ENCODE measurements at places on chromosomes 16 and 17. TPM values are rescaled to one million over a fixed set of nuclear protein-coding genes. Genes with fewer than 3 reads are reported as not detected.

DNA sequence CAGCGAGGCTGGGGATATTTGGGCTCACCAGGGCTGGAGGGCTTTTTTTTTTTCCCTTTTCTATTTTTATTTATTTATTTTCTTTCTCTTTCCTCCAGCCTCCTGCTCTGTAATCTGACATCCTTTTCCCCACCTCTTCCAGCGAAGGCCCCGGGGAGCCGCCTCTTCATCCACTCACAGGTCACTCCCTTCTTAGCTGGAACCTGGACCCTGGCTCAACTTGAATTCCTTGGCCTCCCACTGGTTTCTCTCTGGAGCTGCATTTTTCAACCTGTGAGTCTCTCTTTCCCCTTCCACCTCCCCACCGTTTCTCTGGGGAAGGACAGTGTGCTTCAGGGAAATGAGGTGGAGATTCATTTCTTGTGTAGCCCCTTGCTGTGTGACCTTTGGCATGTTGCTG is 82.0 kb downstream of the MRM1 start:
- H3K27me3 ChIP-seq, result peaks cover 35% of the 10 kb centered on the region
- no peak overlapping the region for H3K27ac ChIP-seq
- no peaks in the 10 kb centered on the region for H3K36me3 ChIP-seq
- no peak overlapping the region for H3K4me3 ChIP-seq

DNA sequence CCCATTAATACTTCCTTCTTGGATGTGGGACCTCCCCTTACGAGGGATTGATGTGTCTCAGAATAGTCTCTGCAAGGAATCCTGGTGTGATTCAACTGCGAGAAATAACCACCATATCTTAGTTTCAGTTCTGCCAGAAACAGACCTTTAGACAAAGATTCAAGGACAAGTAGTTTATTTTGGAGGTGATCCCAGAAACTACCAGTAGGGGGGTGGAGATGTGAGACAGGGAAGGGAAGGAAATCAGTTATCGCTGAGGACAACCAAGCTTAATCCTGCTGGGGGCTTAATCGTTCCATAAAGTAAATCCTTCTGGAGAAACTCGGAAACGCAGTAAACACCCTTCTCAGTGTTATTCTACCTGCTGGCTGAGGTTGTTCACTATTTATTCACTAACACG is 5.0 kb upstream of the SDR42E1 start:
- no peak overlapping the region for H3K4me3 ChIP-seq
- H3K27me3 ChIP-seq, result no peaks in the 10 kb centered on the region
- no peaks in the 10 kb centered on the region for H3K4me1 ChIP-seq

DNA sequence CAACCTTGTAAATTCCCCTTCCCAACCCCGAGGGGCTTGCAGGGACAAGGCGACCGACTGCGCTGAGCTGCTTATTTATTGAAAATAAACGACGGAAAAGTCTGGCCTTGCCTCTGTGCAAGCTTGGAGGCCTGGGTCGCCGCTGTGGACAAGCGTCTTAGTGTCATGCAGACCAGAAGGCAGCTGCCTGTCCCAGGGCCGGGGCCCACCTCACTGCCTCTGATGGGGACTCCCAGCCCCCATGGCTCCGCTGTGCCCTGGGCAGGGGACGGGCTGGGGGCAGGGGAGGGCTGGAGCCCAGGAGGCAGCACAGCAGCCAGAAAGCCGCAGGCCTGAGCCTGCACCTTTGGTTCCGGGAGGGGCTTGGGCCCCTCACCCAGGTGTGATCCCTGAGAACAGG is 20.7 kb downstream of the RABEP2 start:
- DNase-seq, result no peak
- no peaks in the 10 kb centered on the region for H3K27me3 ChIP-seq
- peaks cover 55% of the 10 kb centered on the region for H3K36me3 ChIP-seq
- H3K4me1 ChIP-seq, result no peaks in the 10 kb centered on the region

- no peak overlapping the region for H3K4me3 ChIP-seq
- H3K27me3 ChIP-seq, result peaks cover 22% of the 10 kb centered on the region
- no peaks in the 10 kb centered on the region for H3K4me1 ChIP-seq
Observed at GRCh38 chr16:85882181-85882810, 16.7 kb upstream of the IRF8 start.

DNA sequence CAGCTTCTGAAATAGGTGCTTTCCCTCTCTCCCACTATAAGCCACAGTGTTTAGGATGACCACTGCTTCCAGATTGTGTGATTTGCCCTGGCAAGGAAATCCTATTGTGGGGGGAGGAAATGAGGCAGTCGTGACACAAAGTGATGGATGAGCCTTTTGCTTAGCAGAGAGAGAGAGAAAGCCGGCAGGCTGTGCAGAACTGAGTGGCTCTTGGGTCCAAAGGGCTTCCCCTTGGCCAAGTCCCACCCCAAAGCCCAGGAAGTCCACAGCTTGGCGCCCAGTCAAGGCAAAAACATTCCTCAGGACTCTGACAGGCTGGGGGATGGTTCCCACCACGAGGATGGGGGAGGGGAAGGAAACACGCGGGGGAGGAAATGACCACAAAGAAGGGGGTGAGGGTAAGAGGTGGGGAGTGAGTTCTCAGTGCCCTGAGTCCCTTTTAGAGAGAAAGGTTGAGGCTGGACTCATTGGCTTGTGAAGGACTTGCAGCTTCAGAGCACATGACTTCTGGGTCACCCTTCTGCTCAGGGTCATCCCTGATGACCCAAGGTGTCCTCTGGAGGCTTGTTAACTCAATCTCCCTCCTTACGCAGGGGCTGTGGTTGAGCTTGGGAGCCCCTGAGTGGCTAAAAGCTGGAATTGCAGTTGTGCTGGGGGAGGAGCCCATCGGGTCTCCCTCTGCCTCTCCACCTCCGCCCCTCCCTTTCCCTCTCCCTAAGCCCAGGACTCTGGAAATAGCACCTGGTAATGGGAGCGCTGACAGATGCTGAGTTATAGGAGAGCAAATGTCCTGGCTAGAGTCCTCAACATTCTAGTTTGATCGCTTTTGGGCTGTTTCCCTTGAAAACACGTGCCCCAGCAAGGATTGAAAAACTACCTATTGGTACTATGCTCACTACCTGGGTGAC is 10.3 kb upstream of the MSL1 start:
- H3K27ac ChIP-seq, result peak overlapping the region; percentile 98
- DNase-seq, result peak; percentile 97

- H3K4me3 ChIP-seq, result no peak overlapping the region
- DNase-seq, result no peak
- no peak overlapping the region for H3K27ac ChIP-seq
- peaks cover 11% of the 10 kb centered on the region for H3K36me3 ChIP-seq
Observed at GRCh38 chr17:77478899-77479298, 338.1 kb downstream of the SEC14L1 start.

DNA sequence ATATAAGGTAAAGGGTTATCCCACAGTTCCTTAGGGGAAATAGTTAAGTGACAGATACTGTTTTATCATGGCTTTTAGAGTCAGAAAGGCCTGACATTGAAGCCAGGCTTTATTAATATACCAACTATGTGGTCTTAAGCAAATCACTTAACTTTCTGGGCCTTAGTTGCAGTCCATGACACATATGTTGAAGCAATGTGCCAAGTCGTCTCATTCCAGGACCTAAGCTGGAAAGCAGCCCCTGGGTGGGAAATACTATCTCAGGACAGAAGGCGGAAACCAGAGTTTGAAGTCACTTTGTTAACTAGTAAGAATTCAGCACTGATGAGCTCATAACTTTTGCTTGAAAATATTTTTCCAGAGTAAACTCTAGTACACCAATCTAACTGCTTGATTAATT is 80.0 kb downstream of the USP32 start:
- no peak overlapping the region for H3K4me3 ChIP-seq
- no peak overlapping the region for H3K27ac ChIP-seq
- peaks cover 9% of the 10 kb centered on the region for H3K4me1 ChIP-seq

GRCh38 chr16:78405833-78406232 is 306.4 kb downstream of the WWOX start:
- no peaks in the 10 kb centered on the region for H3K36me3 ChIP-seq
- no peaks in the 10 kb centered on the region for H3K27me3 ChIP-seq
- H3K4me3 ChIP-seq, result no peak overlapping the region
- no peak for DNase-seq

- H3K4me3 ChIP-seq, result peak overlapping the region; percentile 85
- no peaks in the 10 kb centered on the region for H3K36me3 ChIP-seq
- H3K27me3 ChIP-seq, result no peaks in the 10 kb centered on the region
- H3K4me1 ChIP-seq, result peaks cover 8% of the 10 kb centered on the region
Observed at GRCh38 chr17:19239544-19239943, 2.4 kb downstream of the EPN2 start.

DNA sequence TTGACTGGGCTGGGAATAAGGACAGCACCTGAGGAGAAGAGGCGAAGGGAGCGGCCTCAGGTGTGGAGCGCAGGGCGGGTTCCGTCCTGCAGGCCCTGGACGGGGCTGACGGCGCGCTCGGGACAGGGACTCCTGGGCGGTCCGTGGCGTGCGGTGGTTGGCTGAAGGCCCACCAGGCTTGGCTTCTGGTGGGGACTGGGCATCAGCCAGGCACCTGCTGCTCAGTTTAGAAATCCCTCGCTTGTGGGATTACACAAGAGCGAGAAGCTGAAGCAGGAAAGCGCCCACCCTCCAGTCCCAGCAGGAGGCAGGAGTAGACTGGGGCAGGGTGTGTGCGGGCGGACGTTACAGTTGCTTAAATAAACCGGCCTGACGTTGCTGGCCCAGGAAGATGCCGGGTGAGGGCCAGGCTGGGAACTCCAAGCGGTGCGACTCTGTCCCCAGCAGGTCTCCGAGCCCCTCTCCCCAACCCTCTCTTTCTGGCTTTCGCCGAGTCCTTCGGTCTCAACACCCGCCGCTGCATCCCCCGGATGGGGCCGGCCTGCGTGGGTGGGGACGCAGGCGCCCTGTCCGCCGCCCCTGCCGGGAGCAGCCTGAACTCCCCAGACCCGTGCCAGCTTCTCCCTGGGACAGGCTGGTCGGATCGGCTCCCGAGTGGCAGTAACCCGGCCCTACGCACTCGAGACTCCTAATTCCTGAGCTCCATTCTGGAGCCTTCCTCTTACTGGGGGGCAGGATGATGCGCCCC is 639 bp downstream of the MIF4GD start:
- H3K27me3 ChIP-seq, result no peaks in the 10 kb centered on the region
- H3K27ac ChIP-seq, result peak overlapping the region; percentile 97
- peak overlapping the region; percentile 92 for H3K4me3 ChIP-seq
- H3K36me3 ChIP-seq, result peaks cover 5% of the 10 kb centered on the region
- DNase-seq, result peak; percentile 65

DNA sequence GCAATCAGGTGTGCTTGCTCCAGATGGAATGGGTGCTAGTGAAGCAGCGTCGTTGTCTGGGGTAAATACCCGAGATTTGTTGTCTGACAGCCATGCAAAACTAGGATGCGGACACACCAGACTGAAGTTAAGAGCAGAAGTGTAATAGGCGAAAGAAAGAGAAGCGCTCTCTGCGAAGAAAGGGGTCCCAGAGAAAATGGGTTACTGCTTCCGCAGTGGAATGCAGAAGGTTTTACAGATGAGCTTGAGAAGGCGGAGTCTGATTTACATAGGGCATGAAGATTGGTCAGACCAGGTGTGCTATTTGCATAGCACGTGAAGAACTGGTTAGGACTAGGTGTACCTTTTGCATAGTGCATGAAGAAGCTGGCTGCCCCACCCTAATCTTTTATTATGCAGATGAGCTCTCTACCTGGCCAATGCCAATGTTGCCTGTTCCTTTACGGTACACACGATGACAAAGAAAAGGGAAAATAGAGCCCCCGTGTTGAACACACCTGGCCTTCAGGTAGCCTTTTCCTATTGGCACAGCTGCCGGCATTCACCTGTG is 32.0 kb upstream of the SNN start:
- no peak for DNase-seq
- H3K4me1 ChIP-seq, result peaks cover 7% of the 10 kb centered on the region
- no peaks in the 10 kb centered on the region for H3K27me3 ChIP-seq
- H3K4me3 ChIP-seq, result no peak overlapping the region
- H3K27ac ChIP-seq, result no peak overlapping the region
- H3K36me3 ChIP-seq, result no peaks in the 10 kb centered on the region

- no peaks in the 10 kb centered on the region for H3K4me1 ChIP-seq
- H3K27me3 ChIP-seq, result no peaks in the 10 kb centered on the region
- no peak overlapping the region for H3K27ac ChIP-seq
- no peak for DNase-seq
- H3K36me3 ChIP-seq, result peaks cover 100% of the 10 kb centered on the region
Observed at GRCh38 chr17:80349151-80349651, 65.8 kb upstream of the ENDOV start.

DNA sequence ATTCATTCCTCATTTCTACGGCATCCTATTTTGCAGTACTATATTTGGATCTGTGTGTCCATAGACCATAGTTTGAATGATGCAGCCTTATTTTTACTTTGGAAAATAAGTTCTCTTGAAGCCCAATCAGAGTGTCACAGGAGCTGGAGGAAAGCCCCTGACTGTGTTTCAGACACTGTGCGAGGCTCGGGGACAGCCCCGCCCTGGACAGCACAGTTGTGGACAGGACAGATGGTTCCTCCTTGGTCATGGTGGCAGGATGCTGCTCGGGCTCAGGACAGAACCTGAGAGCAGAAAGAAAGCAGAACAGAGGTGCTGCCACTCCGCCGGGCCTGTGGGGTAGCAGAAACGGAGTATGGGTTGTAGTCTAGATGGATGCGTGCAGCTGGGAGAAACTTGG is 22.9 kb downstream of the BANP start:
- no peaks in the 10 kb centered on the region for H3K27me3 ChIP-seq
- no peaks in the 10 kb centered on the region for H3K36me3 ChIP-seq
- H3K4me1 ChIP-seq, result peaks cover 5% of the 10 kb centered on the region

- peak overlapping the region; percentile 92 for H3K27ac ChIP-seq
- H3K27me3 ChIP-seq, result no peaks in the 10 kb centered on the region
- H3K36me3 ChIP-seq, result no peaks in the 10 kb centered on the region
- no peak for DNase-seq
Observed at GRCh38 chr17:82419540-82419939, 1.2 kb upstream of the OGFOD3 start.

GRCh38 chr16:49674351-49674851 is 181.5 kb downstream of the ZNF423 start:
- H3K27ac ChIP-seq, result no peak overlapping the region
- no peak overlapping the region for H3K4me3 ChIP-seq
- no peaks in the 10 kb centered on the region for H3K4me1 ChIP-seq

GRCh38 chr16:28078261-28078660 is 14.7 kb upstream of the GSG1L start:
- H3K4me3 ChIP-seq, result no peak overlapping the region
- no peak overlapping the region for H3K27ac ChIP-seq
- H3K4me1 ChIP-seq, result no peaks in the 10 kb centered on the region

- peak overlapping the region; percentile 66 for H3K4me3 ChIP-seq
- peak; percentile 68 for DNase-seq
- peaks cover 71% of the 10 kb centered on the region for H3K4me1 ChIP-seq
Observed at GRCh38 chr17:29138971-29139691, 41.1 kb downstream of the MYO18A start.

- DNase-seq, result no peak
- H3K27ac ChIP-seq, result no peak overlapping the region
- H3K36me3 ChIP-seq, result no peaks in the 10 kb centered on the region
- H3K4me1 ChIP-seq, result no peaks in the 10 kb centered on the region
- no peaks in the 10 kb centered on the region for H3K27me3 ChIP-seq
Observed at GRCh38 chr17:80110927-80111701, 9.7 kb downstream of the GAA start.

RAPGEFL1 gene
- total RNA-seq, result 2.5 TPM

KRT33A gene
- total RNA-seq, result not detected

CTU2 gene
- 14.6 TPM for total RNA-seq

FLII gene
- total RNA-seq, result 290 TPM

ODAD4 gene
- total RNA-seq, result 0.69 TPM

SEPTIN1 gene
- 1.3 TPM for total RNA-seq

EXOC3L1 gene
- total RNA-seq, result 1.8 TPM
